ENCODE measurements at places on chromosomes 2 and 18.

GRCh38 chr2:156340804-156341451 lies 8.4 kb upstream of the NR4A2 start:
- peak; percentile 69 for DNase-seq

- no peak for DNase-seq
These were observed 57.6 kb upstream of the RNF152 start for GRCh38 chr18:61950371-61950770.

DNA sequence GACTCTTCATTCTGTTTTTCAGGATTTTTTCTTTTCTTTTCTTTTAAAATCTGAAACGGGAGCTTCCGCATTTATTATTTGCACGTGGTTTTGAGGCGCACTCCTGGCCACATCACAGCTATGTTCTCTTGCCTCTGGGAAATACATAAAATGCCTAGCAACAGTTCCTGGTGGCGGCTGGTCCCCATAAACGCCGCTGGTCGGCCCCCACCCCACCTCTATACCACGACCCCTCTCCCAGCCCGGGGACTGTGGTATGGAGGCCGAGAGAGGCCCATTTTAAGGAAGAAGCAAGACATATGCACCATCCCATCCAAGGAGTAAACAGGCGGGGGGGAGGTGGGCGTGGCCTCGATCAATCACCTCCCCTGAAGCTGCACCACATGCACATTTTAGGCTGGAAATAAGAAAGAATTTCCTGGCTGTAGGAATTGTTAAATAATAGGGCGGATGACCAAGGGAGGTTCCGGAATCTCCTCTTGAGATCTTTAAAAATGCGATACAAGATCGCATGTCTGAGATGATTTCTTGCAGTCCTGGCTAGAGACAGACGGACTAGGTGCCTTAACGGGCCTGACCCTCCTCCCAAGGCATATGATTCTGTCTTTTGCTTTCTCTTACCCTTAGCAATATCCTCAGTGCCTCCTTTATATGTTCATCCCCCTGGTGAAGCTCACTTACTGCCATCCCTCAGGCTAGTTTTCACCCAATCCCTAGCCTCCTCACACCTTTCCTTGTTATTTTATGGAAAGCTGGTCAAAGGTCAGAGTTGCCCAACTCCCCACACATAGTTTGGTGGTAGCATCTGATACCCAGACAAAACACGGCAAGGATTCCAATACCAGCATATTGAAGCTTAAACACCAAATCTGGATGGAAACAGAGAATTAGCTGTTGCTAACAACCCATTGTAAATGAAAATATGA lies 82.4 kb downstream of the BCL2 start:
- DNase-seq: peak; percentile 31

DNA sequence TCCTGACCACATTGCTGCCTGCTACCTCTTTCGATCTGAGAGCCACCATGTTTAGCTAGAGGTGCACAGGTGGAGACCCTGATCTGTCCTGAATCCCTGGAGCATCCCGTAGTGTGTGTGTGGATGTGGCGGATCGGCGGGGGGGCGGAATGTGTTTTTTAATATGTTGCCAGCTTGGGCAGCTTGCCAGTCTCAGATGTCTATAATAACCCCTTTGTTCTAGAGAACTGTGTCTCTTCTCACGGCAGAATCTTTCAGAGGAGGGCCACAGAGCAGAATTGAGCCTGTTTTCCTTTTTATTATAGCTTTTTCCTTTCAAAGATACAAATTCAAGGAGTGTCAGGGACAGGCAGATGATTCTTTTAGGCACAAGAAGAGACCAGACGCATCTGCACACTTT lies 934.1 kb upstream of the KLHL29 start:
- no peak for DNase-seq

DNA sequence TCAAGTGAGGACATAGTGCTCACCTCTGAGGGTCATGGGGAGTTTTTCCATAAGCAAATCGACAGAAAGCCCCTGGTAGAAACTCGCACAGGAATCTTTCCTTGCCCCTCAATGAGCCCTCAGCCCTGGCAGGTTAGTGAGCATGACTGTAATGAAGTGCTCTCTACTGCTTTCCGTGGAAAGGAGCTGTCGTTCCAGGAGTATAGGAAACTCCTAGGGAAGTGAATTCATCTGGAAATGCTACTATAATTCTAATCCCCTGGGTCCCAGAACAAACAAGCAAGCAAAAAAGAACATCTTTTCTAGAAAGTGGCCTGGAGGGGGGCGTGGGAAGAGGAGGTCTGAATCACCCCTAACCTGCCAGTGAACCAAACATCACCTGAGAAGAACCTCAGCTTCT lies 18.1 kb downstream of the BCL2L11 start:
- DNase-seq: no peak

DNA sequence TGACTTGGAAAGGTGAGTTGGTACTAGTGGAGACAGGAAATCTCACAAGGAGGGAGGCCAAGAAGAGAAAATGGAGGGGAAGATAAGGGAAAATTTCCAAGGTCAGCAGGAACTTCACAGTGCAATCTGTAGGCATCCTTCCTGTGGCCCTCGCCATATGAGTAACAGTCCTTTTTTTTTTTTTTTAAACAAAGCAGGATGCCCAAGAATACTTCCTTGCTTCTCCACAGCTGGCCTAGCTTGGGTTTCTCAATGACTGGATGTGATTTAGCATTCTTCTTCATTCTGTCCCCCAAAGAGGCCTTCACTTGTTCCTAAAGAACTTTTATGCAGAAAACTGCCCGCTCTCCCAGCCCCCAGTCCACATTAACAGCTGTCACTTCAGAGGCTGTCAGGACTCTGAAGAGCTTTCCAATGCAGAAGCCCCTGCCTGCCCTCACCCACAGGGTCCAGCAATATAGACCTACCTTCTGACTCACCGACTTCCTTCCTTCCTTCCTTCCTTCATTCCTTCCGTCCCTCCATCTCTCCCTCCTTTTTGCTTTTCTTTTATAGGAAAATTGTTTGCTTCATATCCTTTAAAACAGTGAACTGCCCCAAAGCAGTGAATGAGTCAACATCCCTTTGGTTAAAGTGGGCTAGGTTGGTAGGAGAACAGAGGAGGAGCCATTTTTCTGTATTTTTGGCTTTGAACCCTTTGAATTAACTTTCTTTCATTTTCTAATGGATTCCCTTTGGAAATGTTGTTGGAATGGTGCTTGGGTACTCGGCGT lies 172.0 kb downstream of the MGAT5 start:
- no peak for DNase-seq

DNA sequence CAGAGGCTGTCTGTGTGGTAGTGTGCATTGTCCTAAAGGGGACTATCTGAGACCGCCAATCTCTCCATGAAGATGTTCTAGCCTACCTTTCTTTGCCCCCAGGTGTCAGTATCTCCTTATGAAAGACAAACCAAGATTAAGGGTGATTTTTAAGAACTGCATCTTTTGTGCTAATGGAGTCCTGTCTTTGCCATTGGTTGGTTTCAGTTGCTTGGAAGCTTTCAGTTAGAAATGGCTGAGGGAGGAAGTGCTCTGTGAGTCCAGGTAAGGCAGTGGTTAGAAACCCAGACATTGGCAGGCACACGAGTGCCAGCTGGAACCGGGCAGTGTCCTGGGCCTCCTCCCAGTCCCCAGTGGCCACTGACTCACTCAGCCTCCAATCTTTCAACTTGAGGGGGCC lies 111.3 kb downstream of the DOCK10 start:
- DNase-seq: no peak

Data from Peyer's patch (tissue), 4 donors.